ENCODE measurements at places on chromosomes 2 and 18. TPM values are rescaled to one million over a fixed set of nuclear protein-coding genes. Genes with fewer than 3 reads are reported as not detected.
A peak's percentile ranks its signal among the peaks of the same experiment; 100 is the strongest.

DNA sequence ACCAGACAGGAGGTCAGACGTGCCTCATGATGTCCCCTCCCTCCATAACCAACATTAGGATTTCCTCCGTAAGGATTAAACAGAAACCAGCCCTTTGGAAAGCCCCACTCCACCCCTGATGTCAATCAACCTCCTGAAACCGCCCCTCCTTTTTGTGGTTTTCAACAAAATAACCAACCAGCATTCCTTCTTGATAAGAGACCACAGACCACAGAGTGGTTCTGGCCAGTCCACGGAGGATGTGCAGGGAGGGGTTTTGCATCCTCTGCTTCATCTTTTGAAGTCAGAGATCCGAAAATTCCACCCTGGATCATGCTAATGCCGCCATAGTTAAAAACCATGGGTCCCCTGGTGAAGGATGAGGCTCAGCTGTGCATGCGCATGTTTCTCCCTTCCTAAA is 180.0 kb upstream of the CCDC150 start:
- no peak overlapping the region for H3K27ac ChIP-seq
- no peak for DNase-seq
- H3K36me3 ChIP-seq: peaks cover 4% of the 10 kb centered on the region
- peaks cover 66% of the 10 kb centered on the region for H3K27me3 ChIP-seq
- H3K4me3 ChIP-seq: peak overlapping the region; percentile 4
- H3K4me1 ChIP-seq: peaks cover 15% of the 10 kb centered on the region

- no peaks in the 10 kb centered on the region for H3K4me1 ChIP-seq
- DNase-seq: no peak
- no peaks in the 10 kb centered on the region for H3K36me3 ChIP-seq
- no peak overlapping the region for H3K27ac ChIP-seq
These were observed 98.4 kb downstream of the PXDN start for GRCh38 chr2:1645761-1646476.

DNA sequence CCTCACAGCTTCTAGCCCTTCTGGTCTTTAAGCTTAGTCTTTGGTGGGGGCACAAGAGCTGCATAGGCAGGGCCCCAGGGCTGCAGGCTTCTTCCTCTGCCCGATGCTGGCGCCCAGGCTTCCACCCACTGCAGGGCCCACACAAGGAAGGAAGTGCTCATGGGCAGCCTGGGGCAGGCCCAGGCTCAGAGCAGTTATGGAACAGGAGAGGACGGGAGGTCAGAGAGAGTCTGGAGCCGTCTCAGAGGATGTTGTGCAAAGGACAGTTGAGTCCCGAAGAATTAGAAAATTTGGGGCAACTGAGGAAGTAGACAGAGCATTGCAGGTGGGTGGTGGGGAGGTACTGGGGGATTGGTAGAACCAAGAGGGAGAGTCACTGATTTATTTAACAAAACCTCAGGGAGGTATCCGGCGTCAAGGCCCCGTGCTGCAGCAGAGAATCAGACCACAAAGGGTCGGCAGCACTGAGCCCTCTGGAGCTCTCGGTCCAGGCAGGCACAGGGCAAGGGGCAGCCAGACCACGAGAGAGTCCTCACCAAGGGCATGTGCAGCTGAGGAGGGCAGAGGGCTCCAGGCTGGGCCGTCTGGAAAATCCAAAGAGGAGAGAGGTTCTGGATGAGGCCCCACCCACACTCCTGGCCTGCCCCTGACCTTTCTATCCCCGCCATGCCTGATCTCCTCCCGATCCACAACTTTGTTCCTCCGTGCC is 110.8 kb upstream of the GLI2 start:
- H3K4me1 ChIP-seq: no peaks in the 10 kb centered on the region
- no peaks in the 10 kb centered on the region for H3K36me3 ChIP-seq
- no peak overlapping the region for H3K27ac ChIP-seq
- no peak for DNase-seq

GRCh38 chr2:14297340-14297739 is 335.2 kb upstream of the LRATD1 start:
- H3K36me3 ChIP-seq: no peaks in the 10 kb centered on the region
- no peak for DNase-seq
- no peak overlapping the region for H3K27ac ChIP-seq

DNA sequence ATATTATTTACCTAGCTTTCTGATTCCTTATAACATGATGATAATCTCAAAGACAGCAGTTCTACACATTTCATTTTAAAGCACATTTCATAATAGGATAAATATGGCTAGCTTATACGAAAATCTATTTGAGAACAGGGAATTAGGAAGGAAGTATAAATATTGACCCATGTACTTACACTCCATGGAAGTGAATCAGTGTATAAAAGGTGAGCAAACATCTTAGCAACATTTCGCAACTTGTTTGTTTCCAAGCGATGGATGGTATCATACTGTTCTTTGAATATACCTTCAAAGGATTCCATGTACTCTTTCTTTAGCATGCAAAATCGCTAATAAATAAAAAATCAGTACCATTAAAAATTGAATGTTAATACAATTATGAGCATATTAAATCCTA is 53.1 kb downstream of the CWC22 start:
- no peak for DNase-seq
- H3K36me3 ChIP-seq: peaks cover 23% of the 10 kb centered on the region
- no peak overlapping the region for H3K4me3 ChIP-seq
- H3K4me1 ChIP-seq: peaks cover 2% of the 10 kb centered on the region
- H3K27ac ChIP-seq: no peak overlapping the region
- no peaks in the 10 kb centered on the region for H3K27me3 ChIP-seq

- H3K4me3 ChIP-seq: no peak overlapping the region
- DNase-seq: no peak
- H3K27me3 ChIP-seq: no peaks in the 10 kb centered on the region
- H3K36me3 ChIP-seq: no peaks in the 10 kb centered on the region
- no peaks in the 10 kb centered on the region for H3K4me1 ChIP-seq
These were observed 72.1 kb upstream of the CTDP1 start for GRCh38 chr18:79607361-79607952.

- no peaks in the 10 kb centered on the region for H3K4me1 ChIP-seq
- H3K36me3 ChIP-seq: no peaks in the 10 kb centered on the region
- no peak for DNase-seq
- H3K4me3 ChIP-seq: no peak overlapping the region
These were observed 29.1 kb downstream of the GAREM1 start for GRCh38 chr18:32441533-32441932.

- DNase-seq: peak; percentile 68
- H3K4me1 ChIP-seq: peaks cover 49% of the 10 kb centered on the region
- peaks cover 27% of the 10 kb centered on the region for H3K27me3 ChIP-seq
These were observed 221.3 kb downstream of the BCL2 start for GRCh38 chr18:63098018-63098981.

GRCh38 chr2:200172944-200173581 is 133.4 kb upstream of the SPATS2L start:
- no peak for DNase-seq
- peaks cover 5% of the 10 kb centered on the region for H3K27me3 ChIP-seq
- H3K4me3 ChIP-seq: no peak overlapping the region
- H3K4me1 ChIP-seq: peaks cover 3% of the 10 kb centered on the region
- no peaks in the 10 kb centered on the region for H3K36me3 ChIP-seq

DNA sequence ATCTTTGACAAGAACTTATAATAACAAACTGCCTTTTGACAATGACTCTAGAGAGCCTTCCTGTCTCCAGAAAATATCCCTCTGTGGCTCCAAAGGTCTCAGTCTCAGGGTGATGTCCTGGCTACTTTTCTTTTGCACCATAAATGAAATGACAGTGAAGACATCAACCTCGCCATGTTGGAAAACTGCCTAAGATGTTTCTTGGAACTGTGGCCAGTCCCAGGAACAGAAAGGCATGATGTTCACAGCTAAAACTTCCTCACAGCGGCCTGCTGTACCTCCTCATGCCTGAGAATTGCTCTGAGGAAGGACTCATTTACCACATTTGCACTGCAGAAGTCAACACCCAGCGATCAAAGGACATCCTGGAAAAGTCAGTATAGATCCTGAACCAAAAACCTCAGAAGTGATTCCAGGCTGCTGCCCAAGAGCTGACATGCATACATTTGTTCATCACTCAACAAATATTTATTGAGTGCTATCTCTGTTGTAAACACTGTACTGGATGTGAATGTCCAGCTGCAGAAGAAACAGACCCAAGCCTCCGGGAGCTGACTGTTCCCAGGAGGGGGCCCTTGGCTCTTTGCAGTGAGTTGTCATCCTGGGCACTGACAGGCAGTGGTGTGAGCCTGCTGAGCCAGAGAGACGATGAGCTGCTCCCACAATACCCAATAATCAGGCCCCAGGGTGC is 64.3 kb upstream of the ACSL3 start:
- H3K36me3 ChIP-seq: no peaks in the 10 kb centered on the region
- no peak for DNase-seq
- H3K27ac ChIP-seq: no peak overlapping the region
- peaks cover 5% of the 10 kb centered on the region for H3K27me3 ChIP-seq
- no peak overlapping the region for H3K4me3 ChIP-seq

DNA sequence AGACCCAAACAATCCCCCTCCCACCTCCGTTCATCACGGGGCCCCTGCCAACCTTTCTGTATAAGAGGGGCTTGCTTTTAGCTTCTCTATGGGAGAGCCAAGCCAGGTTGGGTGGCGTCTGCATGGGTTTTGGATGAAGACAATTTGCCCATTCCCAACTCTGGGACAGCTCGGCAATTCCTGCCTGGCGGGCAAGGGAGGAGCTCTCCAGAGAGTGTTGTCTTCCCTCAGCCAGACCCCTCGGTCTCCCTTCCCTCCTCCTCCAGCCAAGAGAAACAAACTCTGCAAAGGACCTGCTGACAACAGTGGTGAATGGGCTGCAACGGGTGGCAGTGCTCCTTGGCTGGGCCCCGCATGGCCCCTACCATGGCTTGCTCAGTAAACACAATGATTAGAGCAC is 267.2 kb upstream of the HDAC4 start:
- no peak overlapping the region for H3K4me3 ChIP-seq
- no peak for DNase-seq
- no peaks in the 10 kb centered on the region for H3K36me3 ChIP-seq
- no peaks in the 10 kb centered on the region for H3K4me1 ChIP-seq

DNA sequence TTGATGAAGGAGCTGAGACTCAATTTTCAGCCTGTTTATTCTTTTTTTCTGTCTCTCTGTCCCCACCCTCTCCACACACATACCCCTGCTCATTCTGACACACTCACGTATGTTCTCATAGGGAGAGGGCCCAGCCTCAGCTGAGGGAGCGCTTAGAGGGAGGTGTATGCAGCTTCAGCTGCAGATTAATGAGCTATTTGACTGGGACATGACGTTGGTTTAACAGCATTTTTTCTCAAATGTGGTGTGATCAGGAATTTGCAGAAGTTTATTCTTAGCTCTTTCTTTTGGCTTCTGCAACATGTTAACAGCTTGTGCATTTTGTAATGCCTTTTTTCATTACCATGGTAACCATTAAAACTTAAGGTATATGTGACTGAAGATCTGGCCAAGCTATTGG is 1547.1 kb upstream of the PIK3C3 start:
- H3K36me3 ChIP-seq: no peaks in the 10 kb centered on the region
- H3K27me3 ChIP-seq: no peaks in the 10 kb centered on the region
- DNase-seq: no peak
- no peak overlapping the region for H3K4me3 ChIP-seq
- H3K27ac ChIP-seq: no peak overlapping the region

- H3K4me1 ChIP-seq: peaks cover 11% of the 10 kb centered on the region
- no peak for DNase-seq
- H3K27me3 ChIP-seq: no peaks in the 10 kb centered on the region
- peaks cover 49% of the 10 kb centered on the region for H3K36me3 ChIP-seq
- H3K27ac ChIP-seq: no peak overlapping the region
These were observed 41.2 kb downstream of the CUL3 start for GRCh38 chr2:224543939-224544338.

DNA sequence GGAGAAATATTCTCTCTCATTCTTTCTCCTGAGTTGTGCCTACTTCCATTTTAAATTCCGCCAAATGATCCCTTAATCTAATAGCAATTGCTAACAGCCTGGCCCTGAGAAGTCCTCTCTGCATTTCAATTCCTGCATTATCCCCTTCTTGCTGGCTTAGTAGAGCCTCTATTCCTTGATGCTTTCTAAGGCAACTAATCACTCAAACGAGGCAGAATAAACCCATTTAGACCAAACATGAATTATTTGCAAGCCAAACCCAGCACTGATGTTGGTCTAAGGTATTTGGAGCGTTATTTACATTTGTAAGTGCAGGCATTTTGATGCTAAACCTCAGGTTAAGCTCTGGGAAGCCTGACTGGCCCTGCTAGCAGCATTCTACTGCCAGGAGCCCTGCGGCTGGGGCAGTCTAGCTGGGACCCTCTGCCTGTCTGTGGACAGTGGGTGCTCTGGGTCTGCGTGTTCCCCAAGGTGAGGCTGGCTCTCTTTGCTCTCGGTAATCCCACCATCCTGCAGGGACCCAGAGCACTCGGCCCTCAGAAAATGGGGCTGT is 173.1 kb upstream of the HS6ST1 start:
- H3K36me3 ChIP-seq: no peaks in the 10 kb centered on the region
- DNase-seq: no peak
- no peak overlapping the region for H3K4me3 ChIP-seq
- peaks cover 8% of the 10 kb centered on the region for H3K27me3 ChIP-seq
- H3K4me1 ChIP-seq: no peaks in the 10 kb centered on the region
- H3K27ac ChIP-seq: no peak overlapping the region

NMS gene
- total RNA-seq: not detected

BIRC6 gene
- 132 TPM for total RNA-seq

EIF4E2 gene
- total RNA-seq: 65.2 TPM

TXNDC2 gene
- total RNA-seq: not detected

ANKRD62 gene
- not detected for total RNA-seq

TNS1 gene
- total RNA-seq: 21.2 TPM

LOXHD1 gene
- 0.39 TPM for total RNA-seq

Data from activated naive CD8-positive, alpha-beta T cell treated with anti-CD3 and anti-CD28 coated beads, Interleukin-2, amount 10 ng/mL, durations not matched to agents 7 days and 5 days (primary cell).